ENCODE measurements at places on chromosomes 13 and 19.

DNA sequence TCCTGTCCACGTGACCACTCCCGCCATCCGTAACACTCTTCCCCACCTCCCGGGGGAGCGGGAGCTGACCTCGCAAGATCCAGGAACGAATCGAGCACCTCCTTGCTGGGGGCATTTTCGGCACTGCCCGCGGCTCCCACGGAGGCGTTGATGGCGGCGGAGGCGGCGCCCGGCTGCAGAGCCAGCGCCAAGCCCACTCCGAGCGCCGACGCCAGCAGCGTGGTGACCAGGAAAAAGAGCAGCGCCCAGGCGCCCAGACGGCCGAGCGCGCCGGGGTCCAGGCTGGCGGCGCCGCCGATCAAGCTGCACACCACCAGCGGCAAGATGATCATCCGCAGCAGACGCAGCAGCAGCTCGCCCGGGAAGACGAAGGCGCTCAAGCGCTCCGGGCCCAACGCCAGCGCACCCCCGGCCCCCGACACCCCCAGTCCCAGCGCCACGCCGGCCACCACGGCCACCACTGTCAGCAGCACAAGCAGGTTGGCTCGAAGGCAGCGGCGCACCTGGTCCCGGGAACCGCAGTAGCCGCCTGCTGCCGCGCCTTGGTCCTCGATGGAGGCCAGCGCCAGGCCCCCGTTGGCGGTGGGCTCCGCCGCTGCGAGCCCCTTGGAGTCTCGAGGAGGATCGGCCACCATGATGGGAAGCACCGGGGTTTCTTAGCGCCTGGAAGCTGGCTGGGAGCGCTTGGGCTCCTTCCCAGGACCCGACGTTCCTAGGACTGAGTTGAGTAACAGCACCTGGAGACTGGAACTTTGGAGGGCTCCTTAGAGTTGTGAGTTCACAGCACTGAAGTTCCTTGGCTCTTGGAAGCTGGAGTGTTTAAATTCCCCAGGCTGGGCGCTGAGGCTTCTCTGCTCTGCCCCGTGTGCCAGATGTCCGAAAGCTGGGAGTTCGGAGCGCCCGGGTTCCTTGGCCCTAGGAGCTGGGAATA lies 798 bp downstream of the SLC1A5 start:
- no peak for DNase-seq

DNA sequence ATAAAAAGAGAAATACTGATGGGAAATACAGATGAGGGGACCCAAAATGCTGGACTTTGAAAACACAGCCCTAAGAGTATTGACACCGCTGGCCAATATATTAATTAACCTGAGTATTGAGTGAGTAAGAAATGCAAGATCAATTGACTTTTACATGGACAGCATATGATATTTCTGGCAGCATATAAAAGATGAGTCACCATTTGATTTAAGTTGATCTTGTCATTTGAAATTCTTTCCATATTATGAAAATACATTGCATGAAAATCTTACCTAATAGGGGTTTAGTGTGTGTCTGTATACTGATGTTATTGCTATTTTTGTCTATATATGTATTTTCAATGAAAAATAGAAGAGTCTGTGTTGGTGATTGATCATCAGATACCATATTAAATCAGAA lies 619.6 kb downstream of the KCTD12 start:
- no peak for DNase-seq

DNA sequence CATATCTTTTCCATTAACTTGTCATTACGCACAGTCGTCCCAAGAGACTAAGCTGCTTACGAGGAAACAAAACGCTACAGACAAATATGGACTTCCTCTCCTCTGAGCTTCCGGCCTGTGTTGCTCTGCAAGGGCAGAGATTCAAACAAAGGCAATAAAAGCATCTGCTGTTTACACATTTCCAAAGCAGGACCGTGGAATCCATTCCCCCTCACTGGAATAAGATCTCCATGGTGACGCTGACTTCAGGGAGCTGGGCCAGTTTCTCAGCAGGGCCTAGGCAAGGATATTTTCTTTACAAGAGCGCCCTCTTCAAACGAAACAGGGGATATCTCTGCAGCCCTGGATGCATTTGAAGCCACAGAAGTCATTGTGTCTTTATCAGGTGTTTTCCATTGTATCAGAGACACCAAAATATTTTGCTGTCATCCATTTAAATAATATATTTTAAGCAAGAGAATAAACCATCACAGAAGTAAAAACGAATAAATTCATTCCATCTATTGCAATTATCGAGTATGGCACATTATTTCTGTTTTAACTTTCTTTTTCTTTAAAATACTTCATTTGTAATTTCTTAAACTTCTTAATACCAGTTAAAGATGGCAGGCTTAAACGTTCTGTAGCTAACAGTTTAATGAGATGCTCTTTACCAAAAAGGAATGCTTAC lies 177.5 kb downstream of the DCLK1 start:
- peak; percentile 88 for DNase-seq

DNA sequence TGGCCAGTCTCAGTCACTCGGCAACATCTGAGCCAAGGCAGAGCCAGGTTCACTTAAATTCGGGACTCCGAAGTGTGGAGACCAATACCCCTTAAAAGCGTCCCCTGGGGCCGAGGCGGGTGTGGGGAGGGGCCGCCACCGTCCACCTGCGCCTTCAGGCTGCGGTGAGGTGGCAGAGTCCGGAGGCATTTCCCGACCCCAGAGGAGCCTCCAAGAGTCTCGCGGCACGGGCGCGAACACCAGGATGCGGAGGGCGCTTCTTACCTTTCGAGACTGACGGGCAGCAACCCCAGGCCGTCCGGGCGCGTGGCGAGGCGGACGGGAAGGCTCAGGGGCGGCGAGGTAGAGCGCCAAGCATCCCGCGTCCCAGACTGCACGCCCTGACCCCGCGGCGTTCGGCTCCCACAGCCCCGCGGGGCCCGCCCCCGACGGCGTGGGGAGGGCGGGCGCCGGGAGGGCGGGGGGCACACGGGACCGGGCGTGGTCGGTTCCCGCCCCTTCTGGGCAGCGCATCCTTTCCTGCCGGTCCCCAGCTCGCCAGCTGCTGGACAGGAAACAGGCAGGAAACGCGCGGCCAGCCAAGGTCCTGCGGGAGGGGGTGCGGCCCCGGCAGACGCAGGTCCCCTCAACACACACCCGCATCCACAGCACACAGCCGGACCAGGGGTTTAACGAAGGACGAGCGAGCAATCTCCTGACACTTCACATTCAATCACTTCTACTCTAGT lies at the start of gene THSD1:
Gene THSD1, minus strand, starts transcription at position 406 of the 728 bp plus-strand sequence. CDS start 3,572 bp downstream, outside the sequence.
- no peak for DNase-seq

- no peak for DNase-seq
These were observed 668 bp downstream of the ZFR2 start for GRCh38 chr19:3867971-3868769.

DNA sequence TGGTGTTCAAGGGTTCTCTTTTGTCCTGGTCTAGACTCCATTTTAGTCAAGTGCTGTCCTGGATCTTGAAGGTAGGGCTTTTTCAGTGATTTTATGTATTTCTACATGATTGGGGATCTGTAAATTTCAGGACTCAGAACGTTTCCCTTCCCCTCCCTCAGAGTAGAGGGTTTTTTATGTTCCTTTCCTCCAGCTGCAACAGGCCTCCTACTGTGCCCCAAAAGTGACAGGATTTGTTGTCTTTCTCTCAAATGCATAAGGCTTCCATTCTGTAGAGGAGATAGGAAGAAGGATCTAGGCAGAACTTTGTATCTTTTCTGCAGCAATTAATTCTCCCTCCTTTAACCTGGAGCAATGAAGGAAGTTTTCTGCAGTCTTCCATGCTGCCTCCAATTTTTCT lies 251.3 kb downstream of the MAB21L1 start:
- DNase-seq: no peak

- no peak for DNase-seq
These were observed 1.6 kb upstream of the LRRC25 start for GRCh38 chr19:18399008-18399407.

GRCh38 chr13:102839462-102839861 lies 6.4 kb upstream of the ERCC5 start:
- no peak for DNase-seq

DNA sequence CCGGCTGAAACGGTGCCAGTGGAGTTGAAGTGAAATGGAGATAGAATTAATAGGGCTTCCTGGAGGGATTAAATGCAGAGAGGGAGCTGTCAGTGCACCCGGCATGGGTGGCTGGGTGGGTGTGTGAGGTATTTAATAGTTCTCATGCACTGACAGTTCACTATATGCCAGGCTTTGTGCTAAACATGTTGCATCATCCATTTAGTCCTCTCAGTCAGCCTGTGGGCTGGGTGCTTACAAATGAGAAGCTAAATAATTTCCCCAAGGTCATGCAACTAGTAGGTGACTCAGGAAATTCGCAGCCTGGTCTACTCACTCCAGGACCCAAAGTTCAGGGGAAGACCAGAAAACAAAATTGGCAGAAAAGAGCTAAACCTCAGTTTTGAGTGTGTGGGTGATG lies 63.5 kb upstream of the SPATA13 start:
- DNase-seq: no peak

DNA sequence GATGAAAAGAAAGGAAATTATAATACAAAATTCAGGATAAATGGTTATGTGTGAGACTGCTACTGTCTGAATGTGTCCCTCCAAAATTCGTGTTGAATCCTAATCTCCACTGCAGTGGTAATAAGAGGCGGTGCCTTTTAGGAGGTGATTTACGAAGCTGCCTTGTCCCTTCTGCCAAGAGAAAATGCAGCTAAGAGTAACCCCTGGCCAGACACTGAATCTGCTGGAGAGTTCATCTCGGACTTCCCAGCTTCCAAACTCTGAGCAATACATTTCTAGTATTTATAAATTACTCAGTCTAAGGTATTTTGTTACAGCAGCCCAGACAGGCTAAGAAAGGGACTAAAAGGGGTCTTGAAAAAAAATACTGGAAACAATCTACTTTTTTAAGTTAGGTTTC lies 152.6 kb downstream of the KLF12 start:
- DNase-seq: no peak

GRCh38 chr19:13036366-13036976 lies 41.2 kb downstream of the NFIX start:
- DNase-seq: no peak

DNA sequence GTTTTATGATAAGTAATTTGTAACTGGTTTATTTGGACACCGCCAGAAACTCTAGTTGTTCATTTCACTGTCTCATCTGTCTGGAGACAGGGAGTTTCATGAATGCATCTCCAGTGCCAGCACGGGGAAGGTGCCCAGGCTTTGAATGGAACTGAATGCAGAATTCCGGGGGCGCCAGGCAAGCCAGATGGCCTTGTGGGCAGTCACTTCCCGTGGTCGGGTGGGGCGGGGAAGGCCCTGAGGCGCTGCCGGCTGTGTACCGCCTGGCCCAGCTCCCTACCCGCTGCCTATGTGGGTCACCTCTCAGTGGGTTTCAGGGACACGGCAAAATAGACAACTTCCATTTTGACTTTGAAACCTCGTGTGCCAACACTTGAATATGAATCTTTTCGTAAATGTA lies 28.8 kb upstream of the MCF2L start:
- DNase-seq: peak; percentile 80

DNA sequence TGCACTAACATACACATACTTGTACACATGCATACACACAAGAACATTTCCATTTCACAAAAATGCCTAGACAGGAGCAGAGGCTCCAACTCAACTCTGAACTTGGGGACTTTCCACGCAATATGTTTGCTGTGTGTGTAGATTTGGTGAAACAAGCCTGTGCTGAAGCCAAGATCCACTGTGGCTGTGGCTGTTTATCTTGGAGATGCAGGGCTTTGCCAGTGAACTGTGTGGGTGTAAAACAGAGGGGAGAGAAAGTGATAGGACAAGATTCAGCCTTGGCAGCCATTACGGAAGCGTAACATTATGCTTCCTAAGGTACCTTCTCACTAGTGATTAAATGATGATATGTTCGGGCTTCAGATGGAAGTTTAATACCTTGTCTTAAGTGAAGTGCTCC lies 73.2 kb upstream of the MBNL2 start:
- DNase-seq: no peak

DNA sequence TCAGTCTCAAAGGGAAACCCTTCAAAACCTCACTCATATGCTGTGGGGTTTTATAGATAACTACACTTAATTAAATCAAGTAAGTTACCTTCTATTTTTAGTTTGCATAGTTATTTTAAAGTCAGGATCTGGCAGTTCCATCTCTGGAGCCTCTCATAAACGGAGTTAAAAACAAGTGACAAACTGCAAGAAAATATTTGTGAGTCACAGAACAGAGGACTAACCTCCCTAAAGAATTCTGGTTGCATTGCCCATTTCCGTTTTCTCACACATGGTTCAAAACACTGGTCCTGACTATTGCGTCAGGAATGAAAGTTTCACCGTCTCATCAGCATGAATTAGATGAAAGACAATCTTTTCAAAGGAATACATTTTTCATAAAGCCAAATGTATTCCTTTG lies 10.6 kb downstream of the RXFP2 start:
- DNase-seq: no peak

DNA sequence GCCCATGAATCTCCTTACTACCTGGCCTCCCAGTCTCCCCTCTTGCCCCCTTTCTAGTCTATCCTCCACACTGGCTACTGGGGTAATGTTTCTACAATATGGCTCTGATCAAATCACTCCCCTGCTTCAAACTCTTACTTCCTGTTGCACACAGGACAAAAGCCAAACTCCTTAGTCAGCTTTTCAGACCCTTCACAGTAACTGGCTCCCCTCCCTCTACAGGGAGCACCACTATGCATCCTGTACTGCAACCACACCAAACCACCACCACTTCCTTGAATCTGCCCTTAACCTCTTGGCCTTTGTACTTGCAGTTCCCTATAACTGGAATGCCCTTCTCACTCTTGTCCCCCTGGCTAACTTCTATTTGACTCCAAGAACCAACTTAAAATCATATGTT lies 32.2 kb downstream of the DEDD2 start:
- DNase-seq: no peak

Measured in dorsolateral prefrontal cortex (tissue), 122 donors.